ENCODE measurements at places on chromosomes 4 and X. TPM values are rescaled to one million over a fixed set of nuclear protein-coding genes. Genes with fewer than 3 reads are reported as not detected.

DNA sequence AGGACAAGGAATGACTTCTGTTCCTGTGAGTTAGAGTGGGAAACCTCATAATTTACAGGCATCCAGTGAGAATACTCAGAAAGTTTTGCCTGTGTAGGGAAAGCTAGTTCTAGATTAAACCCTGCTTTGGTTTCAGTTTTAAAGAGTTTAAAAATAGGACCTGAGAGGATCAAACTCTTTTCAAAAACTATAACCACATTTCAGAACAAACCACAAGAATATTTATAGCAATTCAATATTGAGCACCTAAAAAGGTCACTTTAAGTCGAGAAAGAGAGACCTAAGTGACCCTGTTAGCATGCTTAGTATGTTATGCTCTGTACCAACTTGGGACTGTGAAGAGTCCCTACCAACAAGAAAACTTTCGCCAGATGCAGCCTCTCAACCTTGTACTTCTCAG lies 17.4 kb upstream of the PWWP3B start:
- no peak for DNase-seq
- H3K4me3 ChIP-seq, result no peak overlapping the region
- H3K27ac ChIP-seq, result no peak overlapping the region

RNF150 gene
- not detected for total RNA-seq

NUDT10 gene
- total RNA-seq, result 0.64 TPM

PDE5A gene
- total RNA-seq, result 0.25 TPM

DNA sequence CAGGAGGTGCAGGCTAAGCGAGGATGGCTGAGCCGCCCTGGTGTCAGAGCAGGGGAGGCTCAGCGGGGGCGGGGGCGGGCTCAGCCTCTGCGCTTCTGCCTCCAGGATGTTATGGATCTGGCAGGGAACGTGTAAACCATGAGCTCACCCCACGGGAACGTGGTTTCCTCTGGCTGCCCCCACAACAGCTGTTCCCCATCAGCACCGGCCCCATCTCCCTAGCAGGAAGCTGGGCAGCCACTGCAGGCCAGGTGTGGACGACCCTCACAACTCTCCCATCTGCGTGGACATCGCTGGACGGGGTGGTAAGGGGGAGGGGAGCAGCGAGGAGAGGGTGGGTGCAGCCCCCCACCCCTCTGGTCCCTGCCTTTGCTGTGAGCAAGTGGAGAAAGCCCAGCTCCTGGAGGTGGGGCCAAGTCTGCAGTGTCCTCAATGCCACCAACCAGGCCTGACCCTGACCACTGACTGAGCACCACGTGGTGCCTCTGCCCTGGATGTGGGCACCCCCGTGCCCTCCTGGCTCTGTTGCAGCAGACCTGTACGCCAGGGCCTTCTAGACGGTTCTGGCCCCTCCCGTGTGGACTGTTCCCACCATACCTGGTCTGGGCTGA lies 28.1 kb upstream of the SPON2 start:
- H3K27me3 ChIP-seq, result no peaks in the 10 kb centered on the region
- H3K27ac ChIP-seq, result peak overlapping the region; percentile 98
- H3K36me3 ChIP-seq, result peaks cover 39% of the 10 kb centered on the region
- H3K4me3 ChIP-seq, result peak overlapping the region; percentile 65

TREX2 gene
- 0.94 TPM for total RNA-seq

ABLIM2 gene
- total RNA-seq, result 0.60 TPM

GRCh38 chr4:181897935-181898334 lies 345.3 kb upstream of the TENM3 start:
- H3K36me3 ChIP-seq, result no peaks in the 10 kb centered on the region
- H3K4me1 ChIP-seq, result no peaks in the 10 kb centered on the region
- no peak for DNase-seq

DNA sequence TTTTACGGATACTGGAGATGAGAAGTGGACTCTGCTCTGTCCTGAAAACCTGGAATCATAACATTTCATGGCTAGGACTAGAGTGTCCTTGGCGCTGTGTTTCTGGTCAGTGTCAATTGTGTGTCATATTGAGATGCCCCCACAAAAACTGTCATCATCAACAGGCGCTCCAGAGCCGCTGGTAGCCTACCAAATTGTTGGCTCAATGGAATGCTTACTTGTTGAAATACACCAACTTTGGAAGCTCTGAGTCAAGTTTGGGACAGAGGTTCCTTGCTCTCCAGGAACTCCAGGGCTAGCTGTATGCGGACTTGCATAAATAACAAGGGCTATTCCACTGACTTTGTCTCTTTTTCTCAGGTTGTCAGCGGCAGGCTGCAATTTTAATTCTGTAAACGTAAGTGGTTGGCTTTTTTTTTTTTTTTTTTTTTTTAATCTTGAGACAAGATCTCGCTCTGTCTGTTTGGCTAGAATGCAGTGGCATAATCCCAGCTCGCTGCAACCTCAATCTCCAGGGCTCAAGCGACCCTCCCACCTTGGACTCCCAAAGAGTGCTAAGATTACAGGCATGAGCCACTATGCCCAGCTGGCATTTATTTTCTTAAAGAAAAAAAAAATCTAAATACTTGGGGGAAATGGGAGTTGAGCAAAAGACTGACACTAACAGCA lies 871 bp upstream of the HPGD start:
- no peak for DNase-seq
- peak overlapping the region; percentile 77 for H3K4me3 ChIP-seq
- no peaks in the 10 kb centered on the region for H3K36me3 ChIP-seq
- no peak overlapping the region for H3K27ac ChIP-seq
- H3K27me3 ChIP-seq, result peaks cover 66% of the 10 kb centered on the region
- peaks cover 12% of the 10 kb centered on the region for H3K4me1 ChIP-seq

DNA sequence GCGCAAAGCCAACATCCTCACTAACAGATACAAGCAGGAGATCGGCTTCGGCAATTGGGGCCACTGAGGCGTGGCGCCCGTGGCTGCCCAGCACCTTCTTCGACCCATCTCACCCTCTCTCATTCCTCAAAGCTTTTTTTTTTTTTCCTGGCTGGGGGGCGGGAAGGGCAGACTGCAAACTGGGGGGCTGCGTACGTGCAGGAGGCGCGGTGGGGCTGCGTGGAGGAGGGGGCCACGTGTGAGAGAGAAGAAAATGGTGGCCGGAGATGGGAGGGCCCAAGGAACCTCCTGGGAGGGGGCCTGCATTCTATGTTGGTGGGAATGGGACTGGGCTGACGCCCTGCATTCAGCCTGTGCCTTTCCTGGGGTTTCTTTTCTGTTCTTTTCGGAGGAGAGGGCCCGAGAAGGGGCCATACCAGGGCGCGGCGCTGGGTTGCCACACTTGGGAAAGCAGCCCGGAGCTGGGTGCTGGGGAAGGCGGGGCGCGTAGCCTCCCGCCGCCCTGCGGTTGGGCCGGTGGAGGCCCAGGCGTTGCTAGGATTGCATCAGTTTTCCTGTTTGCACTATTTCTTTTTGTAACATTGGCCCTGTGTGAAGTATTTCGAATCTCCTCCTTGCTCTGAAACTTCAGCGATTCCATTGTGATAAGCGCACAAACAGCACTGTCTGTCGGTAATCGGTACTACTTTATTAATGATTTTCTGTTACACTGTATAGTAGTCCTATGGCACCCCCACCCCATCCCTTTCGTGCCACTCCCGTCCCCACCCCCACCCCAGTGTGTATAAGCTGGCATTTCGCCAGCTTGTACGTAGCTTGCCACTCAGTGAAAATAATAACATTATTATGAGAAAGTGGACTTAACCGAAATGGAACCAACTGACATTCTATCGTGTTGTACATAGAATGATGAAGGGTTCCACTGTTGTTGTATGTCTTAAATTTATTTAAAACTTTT lies 4.5 kb downstream of the MID1IP1 start:
- peaks cover 22% of the 10 kb centered on the region for H3K4me1 ChIP-seq
- H3K27me3 ChIP-seq, result no peaks in the 10 kb centered on the region
- H3K4me3 ChIP-seq, result peak overlapping the region; percentile 100

FMR1NB gene
- total RNA-seq, result not detected

GRCh38 chrX:40174854-40175510 lies 77.2 kb upstream of the BCOR start:
- H3K36me3 ChIP-seq, result peaks cover 5% of the 10 kb centered on the region
- peaks cover 30% of the 10 kb centered on the region for H3K4me1 ChIP-seq
- peak overlapping the region; percentile 89 for H3K4me3 ChIP-seq
- DNase-seq, result no peak

SRPX2 gene
- not detected for total RNA-seq

GRCh38 chrX:153633048-153633447 lies 14.0 kb upstream of the DUSP9 start:
- no peak for DNase-seq
- H3K36me3 ChIP-seq, result no peaks in the 10 kb centered on the region
- H3K27ac ChIP-seq, result no peak overlapping the region
- H3K27me3 ChIP-seq, result peaks cover 5% of the 10 kb centered on the region

GRCh38 chr4:121094297-121094966 lies 22.1 kb upstream of the NDNF start:
- H3K27ac ChIP-seq, result no peak overlapping the region
- H3K36me3 ChIP-seq, result no peaks in the 10 kb centered on the region
- no peak overlapping the region for H3K4me3 ChIP-seq

DNA sequence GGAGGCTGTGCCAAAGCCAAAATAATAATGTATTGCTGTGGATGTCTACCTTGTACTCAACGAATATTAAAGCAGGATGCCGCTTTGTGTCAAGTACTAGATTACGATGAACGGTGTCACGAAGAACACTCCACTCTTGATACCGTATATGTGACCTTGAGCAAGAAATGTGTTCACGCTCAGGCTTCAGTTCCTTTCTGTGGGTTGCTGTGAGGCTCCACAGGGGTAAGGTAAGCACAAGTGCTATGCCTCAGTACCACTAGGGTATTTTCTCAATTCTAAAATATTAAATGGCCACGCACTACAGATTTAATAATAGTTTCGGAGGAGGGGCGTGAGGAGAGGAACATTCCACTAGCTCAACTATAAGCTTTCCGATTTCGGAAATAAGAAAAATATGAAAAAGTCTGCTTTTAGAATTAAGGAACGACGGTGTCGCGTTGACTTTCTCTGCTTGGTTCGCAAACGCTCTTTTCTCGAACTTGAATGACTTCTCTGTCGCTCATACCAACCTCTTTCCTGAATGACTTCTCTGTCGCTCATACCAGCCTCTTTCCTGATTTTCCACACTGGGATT lies 607 bp upstream of the SCOC start:
- H3K27me3 ChIP-seq, result peaks cover 13% of the 10 kb centered on the region
- H3K36me3 ChIP-seq, result peaks cover 3% of the 10 kb centered on the region
- H3K4me3 ChIP-seq, result no peak overlapping the region
- no peak for DNase-seq

TMEM184C gene
- total RNA-seq, result 22.0 TPM

TMPRSS11F gene
- total RNA-seq, result not detected

DNA sequence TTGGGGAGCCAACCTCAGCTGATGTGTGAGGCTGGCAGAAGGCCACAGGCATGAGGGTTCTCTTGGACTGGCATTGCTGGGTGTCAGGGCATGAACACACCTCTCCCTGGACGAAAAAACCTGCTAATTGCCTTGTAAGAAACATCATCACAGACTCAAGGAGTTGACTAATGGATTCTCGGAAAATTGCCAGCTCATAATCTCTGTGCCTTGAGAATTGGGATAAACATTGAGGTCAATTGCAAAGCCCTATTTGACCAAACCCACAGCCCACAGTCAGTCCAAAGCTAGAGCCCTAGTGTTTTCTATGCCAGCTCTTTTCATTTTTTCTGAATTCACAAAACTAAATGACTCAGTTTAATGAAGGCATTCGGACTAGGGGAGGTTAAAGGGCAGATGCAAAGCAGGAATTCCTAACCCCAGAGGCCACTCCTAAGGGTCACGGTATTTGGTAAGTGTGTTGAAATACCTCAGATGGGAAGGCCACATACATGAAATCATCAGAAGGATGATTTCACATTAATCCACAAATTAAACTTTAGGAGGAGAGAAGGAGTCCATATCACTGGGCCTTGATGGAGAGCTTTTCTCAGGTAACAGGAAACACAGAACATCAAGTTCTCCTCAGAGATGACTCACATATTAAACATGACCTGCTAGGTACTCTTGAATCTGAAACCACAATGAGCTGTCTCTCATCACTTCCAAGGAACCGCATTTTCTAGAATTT lies 39.0 kb upstream of the RASL11B start:
- peak overlapping the region; percentile 75 for H3K27ac ChIP-seq
- peaks cover 12% of the 10 kb centered on the region for H3K4me1 ChIP-seq
- no peaks in the 10 kb centered on the region for H3K36me3 ChIP-seq
- no peak overlapping the region for H3K4me3 ChIP-seq
- no peaks in the 10 kb centered on the region for H3K27me3 ChIP-seq

GRCh38 chr4:181281451-181281850 lies 961.8 kb upstream of the TENM3 start:
- DNase-seq, result no peak
- no peaks in the 10 kb centered on the region for H3K27me3 ChIP-seq
- H3K4me1 ChIP-seq, result no peaks in the 10 kb centered on the region

TAF7L gene
- 0.11 TPM for total RNA-seq

SYAP1 gene
- 22.6 TPM for total RNA-seq

- H3K27me3 ChIP-seq, result no peaks in the 10 kb centered on the region
- DNase-seq, result no peak
- H3K4me1 ChIP-seq, result peaks cover 21% of the 10 kb centered on the region
- H3K36me3 ChIP-seq, result peaks cover 30% of the 10 kb centered on the region
These were observed 804 bp downstream of the OSTC start for GRCh38 chr4:108651014-108651791.

GRCh38 chrX:48983896-48984295 lies 12.3 kb upstream of the KCND1 start:
- H3K27ac ChIP-seq, result no peak overlapping the region
- DNase-seq, result no peak
- H3K4me3 ChIP-seq, result no peak overlapping the region
- no peaks in the 10 kb centered on the region for H3K4me1 ChIP-seq

DNA sequence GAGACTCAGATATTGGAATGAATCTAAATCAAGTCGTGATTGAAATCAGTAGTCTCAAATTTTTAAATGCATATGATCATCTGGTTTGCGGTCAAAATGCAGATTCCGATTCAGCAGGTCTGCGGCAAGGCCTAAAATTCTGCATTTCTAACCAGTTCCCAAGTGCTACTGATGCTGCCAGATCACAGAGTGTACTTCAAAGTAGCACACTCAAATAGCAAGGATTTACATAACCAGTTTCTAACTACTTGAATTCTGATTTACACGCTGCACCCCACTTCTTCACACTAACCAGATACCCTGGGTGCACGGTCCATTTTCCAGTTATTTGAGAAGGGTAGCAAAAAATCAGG lies 752 bp downstream of the MBTPS2 start:
- no peaks in the 10 kb centered on the region for H3K27me3 ChIP-seq
- no peak for DNase-seq
- H3K4me1 ChIP-seq, result peaks cover 6% of the 10 kb centered on the region
- H3K36me3 ChIP-seq, result peaks cover 11% of the 10 kb centered on the region

Data from activated T-helper 2 cell treated with anti-CD3 and anti-CD28 coated beads, Interferon-gamma antibody, Interleukin-2, Interleukin-4, amounts not matched to agents 10 μg/mL and 5 μg/mL and 100 μg/mL, durations not matched to agents 14 hours and 24 hours and 36 hours (primary cell).